Stimulated activated CD8-positive, alpha-beta memory T cell treated with anti-CD3 and anti-CD28 coated beads, Interleukin-15, amount 100 ng/mL, for 48 hours (primary cell): ENCODE measurements at places on chromosomes 5 and 9.
A peak's percentile ranks its signal among the peaks of the same experiment; 100 is the strongest.

DNA sequence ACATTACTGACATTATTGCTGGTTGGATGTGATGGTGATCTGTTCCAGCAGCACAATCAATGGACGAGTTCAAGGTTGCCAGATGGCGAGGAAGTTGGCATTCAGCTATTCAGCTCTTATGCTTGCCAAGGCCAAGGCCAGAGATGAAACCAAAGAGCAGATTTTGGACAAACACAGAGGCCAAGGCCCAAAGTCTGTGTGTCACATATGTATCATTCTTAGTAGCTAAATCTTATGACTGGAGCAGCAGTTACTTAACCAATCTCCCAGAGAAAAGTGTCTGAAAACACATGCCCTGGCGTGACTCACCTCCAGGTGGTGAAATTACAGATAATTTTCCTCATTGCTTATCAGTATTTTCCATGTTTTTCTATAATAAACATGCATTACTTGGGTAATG lies 189.0 kb upstream of the EGFLAM start:
- DNase-seq, result no peak

- DNase-seq, result no peak
Measured at GRCh38 chr5:93603793-93604643, 21.0 kb downstream of the NR2F1 start.

GRCh38 chr9:136353757-136354488 lies 9.6 kb downstream of the DNLZ start:
- DNase-seq, result no peak

DNA sequence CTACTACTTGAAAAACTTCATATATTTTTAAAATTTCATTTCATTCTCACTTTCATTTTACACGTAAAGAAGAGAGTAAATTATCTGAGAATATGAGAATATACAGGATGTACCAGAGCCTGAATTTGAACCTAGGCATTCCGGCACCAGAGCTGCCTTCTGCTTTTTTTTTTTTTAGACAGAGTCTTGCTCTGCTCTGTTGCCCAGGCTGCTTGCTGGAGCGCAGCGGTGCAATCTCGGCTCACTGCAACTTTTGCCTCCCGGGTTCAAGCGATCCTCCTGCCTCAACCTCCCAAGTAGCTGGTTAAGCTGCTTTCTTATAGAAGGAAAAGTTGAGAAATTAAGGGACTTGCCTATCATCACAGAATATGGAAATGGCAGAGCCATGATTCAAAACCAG lies 540.1 kb downstream of the EBF1 start:
- no peak for DNase-seq

GRCh38 chr9:111381006-111381405 lies 51.0 kb upstream of the OR2K2 start:
- no peak for DNase-seq

- no peak for DNase-seq
Measured at GRCh38 chr9:27227192-27227591, 69.8 kb downstream of the EQTN start.

DNA sequence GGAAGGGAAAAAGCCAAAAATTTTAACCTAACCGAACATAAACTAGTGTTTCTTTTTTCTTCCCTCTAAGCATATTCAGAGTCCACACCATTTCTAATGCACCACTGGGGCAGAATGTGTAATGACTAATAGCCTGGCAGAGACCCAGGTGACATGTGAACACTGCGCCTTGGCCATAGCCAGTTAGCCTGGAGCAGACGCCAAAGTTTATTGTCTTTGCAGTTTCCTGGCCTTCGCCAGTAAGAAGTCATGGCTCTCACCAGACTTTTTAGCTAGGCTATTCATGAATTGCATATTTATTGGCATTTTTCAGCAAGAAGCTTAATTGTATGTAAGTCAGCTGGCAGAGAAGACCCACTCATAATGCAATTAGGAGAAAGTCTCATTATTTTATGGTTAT lies 182.8 kb upstream of the SLC27A6 start:
- DNase-seq, result no peak

- no peak for DNase-seq
Measured at GRCh38 chr5:140018096-140018481, 25.0 kb downstream of the NRG2 start.

DNA sequence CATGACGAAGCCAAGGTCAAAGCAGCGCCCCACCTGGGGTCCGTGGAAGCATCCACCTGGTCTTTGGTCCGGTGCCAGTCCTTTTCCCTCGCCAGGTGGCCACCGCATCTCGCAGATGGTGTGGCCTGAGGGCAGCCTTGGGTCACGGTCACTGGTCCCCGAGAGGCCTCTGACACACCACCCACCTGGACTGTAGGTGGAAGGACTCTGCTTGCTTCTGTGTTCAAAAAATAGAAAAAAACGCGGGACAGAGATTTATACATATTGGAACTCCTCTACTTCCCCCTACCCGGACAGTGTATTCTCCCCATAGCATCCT lies 466 bp upstream of the TTC39B start:
- DNase-seq, result no peak

DNA sequence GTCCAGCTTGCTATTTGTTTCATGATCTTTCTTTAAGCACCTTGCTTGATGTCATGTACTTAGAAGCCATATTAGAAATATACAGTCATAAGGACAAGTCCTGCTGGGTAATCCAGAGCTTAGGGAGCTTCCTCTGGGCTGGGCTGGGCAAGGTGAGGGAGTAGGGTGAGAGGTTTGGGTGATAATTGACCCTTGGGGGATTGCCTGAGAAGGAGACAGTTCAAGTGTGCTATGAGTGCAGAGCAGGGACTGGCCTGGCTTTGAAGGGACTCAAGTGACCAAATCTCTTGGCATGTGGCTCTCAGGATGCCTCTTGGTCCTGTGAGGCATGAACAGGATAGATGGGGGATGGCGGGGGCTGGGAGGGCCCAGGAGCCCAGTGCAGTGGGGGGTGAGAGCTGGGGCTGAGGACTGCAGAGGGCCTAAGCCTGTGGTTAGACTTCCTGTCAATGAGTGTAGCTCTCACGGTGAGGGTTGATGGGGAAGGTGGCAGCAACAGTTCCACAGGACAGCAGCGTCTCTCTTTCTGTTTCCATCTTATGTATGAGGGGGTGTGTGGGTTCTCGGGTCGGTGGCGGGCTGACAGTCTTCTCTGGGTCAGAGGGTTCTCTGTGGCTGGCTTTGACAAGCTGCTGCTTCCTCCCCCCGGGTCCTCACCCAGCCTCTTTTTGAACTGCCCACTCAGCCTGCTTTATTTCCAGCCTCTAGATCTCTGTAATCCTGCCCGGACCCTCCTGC lies 53.5 kb downstream of the RGS3 start:
- peak; percentile 78 for DNase-seq

DNA sequence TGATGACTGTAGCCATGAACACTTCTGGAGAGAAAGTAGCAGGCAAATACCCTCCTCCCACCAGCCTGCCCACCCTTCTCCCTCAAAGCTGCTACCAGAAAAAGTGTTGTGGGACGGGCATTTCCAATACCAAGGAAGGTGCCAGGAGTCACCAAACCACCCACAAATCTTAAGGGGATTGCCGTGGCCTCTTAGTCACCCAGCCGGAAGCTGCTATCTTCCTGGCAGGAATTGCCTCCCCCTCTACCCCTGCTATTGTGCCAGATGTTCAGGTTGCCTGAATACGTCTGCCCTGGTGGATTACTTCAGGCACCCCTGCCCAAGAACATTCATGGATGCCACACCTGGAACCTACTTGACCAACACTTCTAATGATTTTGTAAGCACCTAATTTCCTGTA lies 156.1 kb downstream of the TTC39B start:
- no peak for DNase-seq

- no peak for DNase-seq
Measured at GRCh38 chr9:87122947-87123685, 175.8 kb upstream of the GAS1 start.

DNA sequence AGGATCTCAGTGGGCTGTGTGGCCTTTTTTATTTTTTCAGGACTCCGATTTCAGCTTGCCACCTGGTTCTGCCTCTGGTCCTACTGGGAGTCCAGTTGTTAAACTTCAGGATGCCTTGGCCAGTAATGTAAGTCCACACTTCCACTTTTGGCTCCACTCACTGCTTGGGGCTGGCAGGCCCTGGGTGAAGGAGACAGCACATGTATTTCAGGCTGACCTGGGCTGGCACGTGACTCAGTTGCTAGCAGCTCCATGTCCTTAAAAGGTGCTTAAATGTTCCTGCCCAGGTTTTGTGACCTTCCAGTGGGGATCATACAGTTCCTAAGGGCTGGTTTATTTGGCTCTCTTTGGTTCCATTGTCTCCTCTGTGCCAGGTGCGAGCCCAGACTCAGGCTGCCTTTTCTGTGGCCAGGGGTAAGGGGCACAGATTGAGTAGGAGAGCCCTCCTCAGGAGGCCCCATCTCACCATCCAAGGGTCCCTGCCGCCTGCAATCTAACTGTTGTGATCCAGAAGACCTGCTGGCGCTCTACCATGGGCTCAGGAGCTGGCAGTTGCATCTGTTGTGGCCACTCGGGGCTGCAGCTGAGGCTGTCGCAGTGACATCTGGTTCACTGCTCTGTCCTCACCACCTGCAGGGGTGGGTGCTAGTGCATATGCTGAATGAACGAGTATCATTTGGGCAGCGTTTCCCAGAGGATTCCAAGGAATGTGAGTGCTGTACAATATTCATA lies 19.2 kb upstream of the POMT1 start:
- no peak for DNase-seq

DNA sequence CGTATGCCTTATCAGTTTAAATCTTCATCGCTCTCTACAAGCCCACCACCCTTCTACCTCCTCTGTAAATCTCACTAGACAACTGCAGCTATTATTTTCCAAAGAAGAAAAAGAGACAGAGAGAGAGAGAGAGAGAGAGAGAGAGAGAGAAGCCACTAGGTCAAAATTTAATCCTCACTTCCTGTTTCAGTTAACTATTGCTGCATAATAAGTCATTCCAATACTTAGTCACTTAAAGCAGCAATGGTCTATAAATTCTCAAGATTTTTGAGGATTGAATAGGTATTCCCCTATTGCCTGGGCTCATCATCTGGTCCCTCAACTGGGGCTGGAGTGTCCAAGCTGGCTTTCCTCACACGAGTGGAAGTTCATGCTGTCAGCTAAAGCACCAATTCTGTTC lies 68.8 kb downstream of the ITGA1 start:
- DNase-seq, result no peak

- DNase-seq, result no peak
Measured at GRCh38 chr5:151775025-151775606, 3.4 kb downstream of the G3BP1 start.

- DNase-seq, result no peak
Measured at GRCh38 chr9:76996700-76997099, 22.8 kb upstream of the FOXB2 start.

- DNase-seq, result no peak
Measured at GRCh38 chr5:89418407-89419085, 535.6 kb upstream of the MEF2C start.
